Stimulated activated CD4-positive, alpha-beta T cell treated with anti-CD3 and anti-CD28 coated beads, Interleukin-2, amount 100 ng/mL, for 48 hours (primary cell): ENCODE measurements at places on chromosomes 12 and 14.

DNA sequence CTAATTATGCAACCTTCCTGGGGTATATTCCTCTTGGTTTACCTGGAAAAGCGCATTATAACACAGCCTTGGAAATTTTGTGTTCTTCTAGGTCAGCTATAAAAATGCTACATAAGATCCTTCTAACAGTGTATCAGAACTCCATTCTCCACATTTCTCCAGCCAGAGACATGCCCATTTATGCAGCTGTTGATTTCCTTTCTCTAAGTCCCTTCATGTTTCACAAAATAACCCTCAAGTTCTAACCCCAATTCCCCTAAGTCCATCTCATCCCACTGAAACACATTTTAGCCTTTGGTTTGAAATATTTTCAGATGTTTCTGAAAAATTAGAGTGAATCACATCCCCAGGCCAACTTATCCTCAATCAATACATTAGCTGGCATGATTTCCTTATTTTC, 20.9 kb upstream of the HDAC7 start:
- no peak for DNase-seq

DNA sequence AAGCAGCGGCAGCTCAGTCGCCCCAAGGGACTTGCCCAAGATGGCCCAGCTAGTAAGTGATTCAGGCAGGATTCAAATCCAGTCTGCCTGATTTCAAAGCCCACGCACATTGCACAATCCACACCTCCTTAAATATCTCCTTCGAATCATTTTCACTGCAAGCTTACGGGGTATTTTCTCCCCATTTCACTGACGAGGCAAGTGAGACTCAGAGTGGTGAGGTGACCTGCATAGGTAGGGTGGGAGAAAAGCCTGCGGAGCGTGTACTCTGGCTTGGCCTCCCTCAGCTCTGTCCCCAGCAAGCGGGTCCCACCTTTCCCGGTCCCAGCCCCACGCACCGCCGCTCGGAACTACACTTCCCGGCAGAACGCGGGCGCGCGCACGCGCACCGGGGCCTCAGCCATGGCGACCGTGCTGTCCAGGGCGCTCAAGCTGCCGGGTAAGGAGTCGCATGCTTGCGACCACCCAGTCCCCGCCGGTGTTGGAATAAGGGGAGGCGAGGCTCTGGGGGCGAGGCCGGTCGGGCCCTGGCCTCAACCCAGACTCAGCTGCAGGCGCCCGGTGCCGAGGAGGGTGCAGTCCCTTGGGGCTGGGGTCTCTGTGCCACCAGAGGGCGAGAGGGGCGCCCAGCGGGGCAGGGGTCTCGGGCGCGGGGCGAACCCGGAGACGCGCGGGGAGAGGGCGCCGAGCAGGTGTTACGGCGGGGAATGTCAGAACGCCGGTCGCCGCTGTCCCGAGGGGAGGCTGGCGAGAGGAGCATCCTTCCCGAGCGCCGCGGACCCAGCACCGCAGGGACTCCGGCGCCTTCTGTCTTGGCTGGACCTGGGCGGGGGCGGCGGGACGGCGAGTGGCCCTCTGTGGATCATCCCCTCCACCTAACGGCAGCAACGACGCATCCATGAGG, at the start of gene FAM234B:
FAM234B (plus strand) TSS at position 380 of the 904 bp plus-strand sequence; CDS start at position 403, 23 bp downstream.
- peak; percentile 75 for DNase-seq

GRCh38 chr14:99041141-99041819, 230.7 kb downstream of the BCL11B start:
- DNase-seq = no peak

GRCh38 chr12:91952916-91953315, 192.7 kb downstream of the BTG1 start:
- DNase-seq = no peak

DNA sequence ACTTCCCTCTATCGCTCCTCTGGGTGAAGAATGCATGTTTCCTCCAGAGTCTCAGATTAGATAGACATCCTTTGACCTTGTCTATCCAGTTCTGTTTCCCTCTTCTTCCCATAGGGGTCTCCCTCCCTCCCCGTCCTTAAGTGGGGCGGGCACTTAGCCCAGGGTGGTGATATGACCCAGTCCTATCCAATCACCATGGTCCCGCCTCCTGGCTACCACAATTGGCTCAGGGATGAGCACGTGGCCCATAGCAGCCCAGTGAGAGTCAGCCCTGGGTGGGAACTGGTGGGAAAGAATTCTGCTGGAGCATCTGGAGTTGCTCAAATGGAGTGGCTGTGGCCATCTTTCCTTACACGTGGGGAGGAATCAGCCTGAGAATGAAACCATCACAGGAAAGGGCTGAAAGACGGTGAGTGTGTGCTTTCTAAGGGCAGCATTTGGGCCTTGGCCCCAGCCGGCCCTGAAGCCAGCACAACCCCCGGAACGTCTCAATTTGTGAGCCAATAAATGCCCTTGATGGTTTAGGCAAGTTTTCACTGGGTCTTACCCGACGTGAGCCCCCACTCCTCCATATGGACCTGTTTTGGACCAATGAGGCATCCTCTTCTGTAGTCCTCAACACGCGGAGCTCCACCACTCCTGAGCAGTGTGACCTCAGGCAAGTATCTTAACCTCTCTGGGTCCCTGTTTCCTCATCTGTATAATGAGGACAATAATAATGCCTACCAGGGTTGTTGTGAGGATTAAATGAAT, 14.4 kb upstream of the MLXIP start:
- DNase-seq = no peak

- DNase-seq = no peak
Observed at GRCh38 chr12:23756416-23756815, 193.1 kb downstream of the SOX5 start.

GRCh38 chr14:81363746-81364378, 36.3 kb downstream of the STON2 start:
- DNase-seq = no peak

GRCh38 chr12:57632073-57632957, 686 bp downstream of the B4GALNT1 start:
- DNase-seq = no peak

- DNase-seq = no peak
Observed at GRCh38 chr12:53948650-53949593, 5.8 kb upstream of the HOXC12 start.

DNA sequence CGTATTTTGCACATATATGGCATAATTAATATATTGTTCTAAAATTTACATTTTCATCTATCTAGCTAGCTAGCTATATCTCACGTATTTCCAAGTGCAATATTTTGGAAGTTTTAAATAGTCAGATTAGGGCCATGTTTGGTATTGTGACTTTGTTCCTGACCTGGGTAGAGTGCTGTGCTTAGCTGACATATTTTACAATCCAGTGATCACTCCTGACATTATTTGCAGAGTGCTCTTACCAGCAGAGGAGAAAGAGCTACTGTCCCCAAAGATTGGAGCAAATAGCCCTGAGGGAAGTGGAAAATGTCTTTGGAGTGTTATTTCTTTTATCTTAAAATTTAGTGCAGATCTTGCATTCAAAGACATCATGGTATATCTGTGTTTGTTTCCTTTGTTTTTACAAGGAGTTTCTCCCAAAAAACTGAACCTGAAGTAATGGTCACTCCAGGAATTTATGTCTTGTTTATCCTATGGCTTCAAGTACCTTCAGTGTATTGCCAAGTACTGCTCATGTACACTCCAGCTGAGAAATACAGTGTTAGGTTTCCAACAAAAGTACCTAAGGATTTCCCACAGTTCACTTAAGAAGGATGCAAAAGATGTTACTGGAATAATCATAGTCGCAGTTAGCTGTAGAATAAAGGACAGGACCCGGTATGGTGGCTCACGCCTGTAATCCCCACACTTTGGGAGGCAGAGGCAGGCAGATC, 49.4 kb upstream of the PSMA6 start:
- DNase-seq = no peak

- DNase-seq = no peak
Observed at GRCh38 chr12:106840243-106840642, 65.8 kb downstream of the RIC8B start.

DNA sequence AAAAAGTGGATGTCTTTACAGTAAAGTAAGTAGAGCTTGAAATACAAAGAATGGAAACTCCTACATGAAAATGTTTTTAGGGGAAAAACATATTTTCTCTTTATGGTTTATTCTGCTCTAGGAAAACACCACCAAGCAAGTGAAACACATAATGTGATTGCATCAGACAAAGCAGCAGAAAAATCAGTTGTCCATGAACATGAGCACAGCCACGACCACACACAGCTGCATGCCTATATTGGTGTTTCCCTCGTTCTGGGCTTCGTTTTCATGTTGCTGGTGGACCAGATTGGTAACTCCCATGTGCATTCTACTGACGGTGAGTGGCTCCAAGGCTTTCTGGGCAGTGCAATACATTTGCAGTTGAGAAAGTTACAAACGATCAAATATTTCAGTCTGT, 42.6 kb upstream of the PLEKHD1 start:
- DNase-seq = no peak

DNA sequence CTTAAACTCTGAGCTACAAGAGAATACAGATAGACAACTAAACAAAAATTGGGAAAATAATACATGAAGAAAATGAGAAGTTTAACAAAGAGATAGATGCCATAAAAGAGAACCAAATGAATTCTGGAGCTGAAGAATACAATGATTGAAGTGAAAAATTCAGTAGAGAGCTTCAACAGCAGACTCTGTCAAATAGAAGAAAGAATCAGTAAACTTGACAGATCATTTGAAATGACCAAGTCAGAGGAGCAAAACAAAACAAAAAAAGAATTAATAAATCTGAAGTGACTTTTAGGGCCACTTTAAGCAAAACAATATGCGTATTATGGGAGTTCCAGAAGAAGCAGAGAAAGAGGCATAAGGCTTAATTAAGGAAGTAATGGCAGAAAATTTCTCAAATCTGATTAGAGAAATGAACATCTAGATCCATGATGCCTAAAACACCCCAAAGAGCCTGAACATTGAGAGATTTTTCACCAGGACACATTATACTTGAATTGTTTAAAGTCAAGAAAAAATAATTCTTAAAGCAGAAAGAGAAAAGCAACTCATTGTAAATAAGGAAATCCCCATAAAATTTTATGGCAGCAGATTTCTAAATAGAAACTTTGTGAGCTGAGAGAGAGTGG, 61.0 kb upstream of the RNU6-8 start:
- no peak for DNase-seq

DNA sequence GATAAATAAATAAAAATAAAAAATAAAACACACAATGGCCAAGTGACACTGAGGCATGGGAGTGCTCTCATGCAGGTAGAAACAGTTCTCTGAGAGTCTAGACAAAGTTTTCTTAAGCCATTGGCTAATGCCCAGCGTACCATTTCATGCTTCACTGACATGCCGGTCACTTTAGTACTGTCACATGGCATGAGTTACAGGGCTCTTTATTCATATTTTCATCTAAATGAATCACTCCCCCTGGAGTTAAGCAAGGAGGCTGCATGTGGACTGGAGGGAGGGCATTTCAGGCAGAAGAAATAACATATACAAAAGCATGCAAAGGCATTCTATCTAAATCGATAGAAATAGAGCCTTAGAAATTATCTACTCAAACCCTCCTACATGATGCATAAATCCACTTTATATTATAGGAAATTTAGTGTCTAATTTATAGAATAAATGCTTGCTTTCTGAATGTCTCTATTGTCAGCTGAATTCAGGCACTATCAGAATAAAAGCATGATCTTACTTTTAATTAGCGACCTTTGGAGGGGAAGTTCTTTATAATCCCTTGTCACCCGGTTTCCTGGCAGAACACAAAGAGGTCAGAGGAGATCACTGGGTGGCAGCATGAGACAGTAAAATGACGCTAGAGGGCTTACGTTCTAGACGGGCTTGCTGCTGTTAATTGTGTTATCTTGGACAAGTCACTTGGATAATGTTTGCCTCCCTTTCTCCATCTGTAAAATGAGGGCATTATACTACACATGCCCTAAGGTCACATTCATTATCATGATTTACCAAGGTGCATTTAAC, 17.5 kb downstream of the DYRK4 start:
- DNase-seq = no peak

- DNase-seq = no peak
Observed at GRCh38 chr12:12791756-12792369, 6.4 kb downstream of the APOLD1 start.

GRCh38 chr14:103317251-103317650, 16.8 kb upstream of the EIF5 start:
- DNase-seq = no peak

DNA sequence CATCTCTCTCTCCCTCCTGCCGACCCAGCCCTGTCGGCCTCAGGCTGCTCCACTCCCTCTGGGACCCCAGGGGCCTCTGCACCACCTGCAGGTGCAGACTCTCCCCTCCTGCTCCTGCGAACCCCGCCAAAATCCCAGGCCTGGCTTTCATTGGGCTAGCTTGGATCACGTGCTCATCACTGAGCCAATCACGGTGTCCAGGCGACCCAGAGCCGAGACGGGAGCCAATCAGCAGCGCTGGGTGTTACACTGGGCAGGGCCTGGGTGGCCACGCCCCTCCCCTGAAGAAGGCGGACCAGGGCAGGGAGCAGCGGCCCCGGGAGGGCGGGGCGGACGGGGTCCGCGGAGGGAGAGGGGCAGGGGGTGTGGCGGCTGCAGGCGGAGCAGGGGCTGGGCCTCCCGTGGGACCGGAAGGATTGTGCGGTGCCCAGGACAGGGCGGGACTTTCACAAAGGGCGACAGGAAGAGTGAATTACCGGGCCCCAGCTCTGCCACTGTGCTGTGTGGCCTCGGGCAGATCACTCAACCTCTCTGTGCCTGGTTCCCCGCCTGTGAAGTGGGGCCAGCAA, 66.6 kb upstream of the FBRSL1 start:
- no peak for DNase-seq

GRCh38 chr12:105047308-105047707, 37.0 kb downstream of the ALDH1L2 start:
- no peak for DNase-seq

DNA sequence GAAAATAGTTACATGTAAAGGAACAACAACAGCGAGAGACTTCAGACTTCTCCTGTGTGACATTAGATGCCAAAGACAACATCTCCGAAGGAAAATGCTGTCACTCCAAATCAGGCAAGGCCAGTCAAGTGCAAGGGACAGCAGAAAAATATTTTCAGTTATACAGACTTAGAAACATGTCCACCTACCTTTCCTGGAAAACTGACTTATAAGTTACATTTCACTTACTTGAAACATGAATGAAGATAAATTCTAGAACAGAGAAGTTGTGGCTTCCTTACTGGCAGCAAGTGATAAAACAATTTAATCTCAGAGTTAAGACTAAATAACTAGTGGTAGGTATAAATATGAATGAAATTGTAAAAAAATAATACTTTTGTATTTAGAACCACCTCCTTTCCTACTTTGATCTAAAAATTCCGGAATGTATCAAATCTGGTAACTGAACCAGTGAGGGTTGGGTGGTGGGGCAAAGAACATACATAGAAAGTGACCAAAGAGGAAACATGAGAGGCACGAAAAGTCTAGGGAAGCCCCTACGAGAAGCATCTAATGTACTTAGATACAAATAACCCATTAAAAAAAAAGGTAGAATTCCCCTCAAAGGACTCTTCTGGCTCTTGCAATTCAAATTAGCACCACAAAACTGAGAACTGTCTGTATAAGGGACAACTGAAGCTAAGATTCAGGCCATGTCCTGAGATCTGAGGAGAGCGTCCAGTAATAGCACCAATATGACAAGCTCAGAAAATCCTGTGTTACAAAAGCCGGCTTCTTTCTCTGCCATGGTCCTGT, 21.2 kb downstream of the MTHFD1 start:
- no peak for DNase-seq

DNA sequence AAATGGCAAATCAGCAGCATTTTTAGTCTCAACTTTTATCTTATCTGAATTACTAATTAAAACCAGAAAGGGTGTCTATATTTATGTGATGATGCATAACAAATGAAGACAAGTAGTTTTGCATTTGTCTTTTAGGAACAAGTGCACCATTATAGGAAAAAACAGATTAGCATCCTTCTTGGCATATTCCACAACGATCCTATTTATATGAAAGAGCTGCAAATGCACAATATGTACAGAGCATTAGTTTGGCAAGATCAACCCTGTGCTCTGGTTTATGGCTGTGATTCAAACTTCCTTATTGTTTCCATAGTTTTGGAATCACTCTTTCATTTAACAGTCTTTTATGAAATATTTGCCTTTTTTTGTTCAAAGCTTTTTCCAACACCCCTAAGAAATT, 486.8 kb downstream of the KCNH5 start:
- DNase-seq = no peak
